Activated CD4-positive, alpha-beta T cell treated with anti-CD3 and anti-CD28 coated beads, Interleukin-2, amount 10 ng/mL, durations not matched to agents 7 days and 5 days (primary cell): ENCODE measurements at places on chromosomes 2 and 18.

GRCh38 chr18:41526054-41526453 lies 429.0 kb upstream of the PIK3C3 start:
- H3K27me3 ChIP-seq = no peaks in the 10 kb centered on the region
- H3K27ac ChIP-seq = no peak overlapping the region
- H3K4me3 ChIP-seq = no peak overlapping the region
- H3K36me3 ChIP-seq = no peaks in the 10 kb centered on the region
- DNase-seq = no peak

DNA sequence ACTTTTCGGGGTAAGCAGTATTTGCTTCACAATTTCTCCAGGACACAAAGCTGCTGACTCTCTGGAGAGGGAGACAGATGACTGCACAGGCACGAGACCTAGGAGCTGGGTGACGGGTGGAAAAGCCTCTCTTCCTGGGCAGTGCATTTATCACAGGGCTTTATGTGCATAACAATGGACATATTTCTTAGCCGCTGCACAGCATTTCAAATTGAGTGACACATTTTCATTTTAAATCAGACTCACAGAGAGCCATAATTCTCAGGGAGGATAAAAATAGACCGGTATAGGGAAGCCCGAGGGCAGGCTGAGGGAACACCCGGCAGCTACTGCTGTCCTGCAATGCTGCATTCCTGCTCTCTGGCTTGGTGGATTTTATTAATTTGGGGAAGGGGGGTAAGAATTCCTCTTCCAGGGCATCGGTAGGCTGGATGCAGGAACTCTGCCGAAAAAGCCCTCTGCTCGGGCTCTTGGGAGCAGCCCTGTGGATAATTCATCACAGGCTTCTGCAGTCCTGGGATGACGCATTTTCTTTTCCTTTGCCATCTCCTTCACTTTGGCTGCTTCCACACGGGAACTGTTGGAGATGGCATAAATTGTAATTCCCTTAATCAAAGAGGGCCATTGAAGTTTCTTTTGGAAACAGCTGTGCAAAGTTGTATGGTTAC lies 108.1 kb upstream of the ACAA2 start:
- H3K36me3 ChIP-seq = no peaks in the 10 kb centered on the region
- no peaks in the 10 kb centered on the region for H3K4me1 ChIP-seq
- no peak for DNase-seq
- peaks cover 24% of the 10 kb centered on the region for H3K27me3 ChIP-seq

GRCh38 chr2:24174851-24175277 lies at the start of gene FAM228A:
FAM228A (plus strand) TSS chr2:24175053; CDS start chr2:24175481, 428 bp downstream.
- no peak within 1 kb of the TSS for H3K27ac ChIP-seq
- no peak for DNase-seq
- H3K4me3 ChIP-seq = no peak within 1 kb of the TSS
- peaks cover 3% of the 10 kb centered on the region for H3K36me3 ChIP-seq
- H3K4me1 ChIP-seq = peaks cover 13% of the 10 kb centered on the region

DNA sequence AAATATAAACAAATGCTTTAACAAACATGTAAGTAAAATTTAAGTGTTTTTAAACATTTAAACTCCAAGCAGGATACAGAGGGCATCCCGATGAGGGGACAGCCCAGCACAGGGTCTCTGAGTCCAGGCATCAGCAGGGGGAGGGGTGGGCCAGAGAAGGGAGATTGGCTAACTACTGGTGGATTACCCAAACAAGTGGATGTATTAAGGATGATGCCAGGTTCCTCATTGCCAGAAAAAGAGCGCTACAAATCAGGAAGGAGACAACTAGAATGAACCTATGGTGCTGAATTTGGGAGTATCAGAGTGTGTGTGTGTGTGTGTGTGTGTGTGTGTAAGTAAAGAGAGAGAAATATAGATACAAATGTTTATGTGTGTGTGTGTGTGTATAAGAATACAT lies 162.0 kb upstream of the RMP24 start:
- no peak overlapping the region for H3K4me3 ChIP-seq
- no peak for DNase-seq
- H3K4me1 ChIP-seq = peaks cover 2% of the 10 kb centered on the region
- H3K36me3 ChIP-seq = no peaks in the 10 kb centered on the region

DNA sequence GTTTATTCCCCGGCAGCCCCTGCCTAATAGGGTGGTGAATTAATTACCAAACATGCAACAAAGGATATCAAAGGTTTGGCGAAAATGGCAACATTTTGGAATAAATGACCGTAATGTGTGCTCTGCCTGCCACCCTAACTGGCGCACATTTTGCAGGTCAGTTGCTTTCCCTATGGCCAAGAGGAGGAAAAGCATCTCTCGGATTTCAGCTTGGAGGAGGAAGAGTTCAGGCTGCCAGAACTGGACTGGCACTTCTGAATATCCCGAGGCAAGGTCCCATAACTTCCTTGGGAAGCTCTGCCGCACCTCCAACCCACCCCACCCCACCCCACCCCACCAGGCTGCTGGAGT lies 37.1 kb downstream of the SLC25A52 start:
- no peak overlapping the region for H3K4me3 ChIP-seq
- H3K27ac ChIP-seq = no peak overlapping the region
- peaks cover 3% of the 10 kb centered on the region for H3K36me3 ChIP-seq
- no peak for DNase-seq

DNA sequence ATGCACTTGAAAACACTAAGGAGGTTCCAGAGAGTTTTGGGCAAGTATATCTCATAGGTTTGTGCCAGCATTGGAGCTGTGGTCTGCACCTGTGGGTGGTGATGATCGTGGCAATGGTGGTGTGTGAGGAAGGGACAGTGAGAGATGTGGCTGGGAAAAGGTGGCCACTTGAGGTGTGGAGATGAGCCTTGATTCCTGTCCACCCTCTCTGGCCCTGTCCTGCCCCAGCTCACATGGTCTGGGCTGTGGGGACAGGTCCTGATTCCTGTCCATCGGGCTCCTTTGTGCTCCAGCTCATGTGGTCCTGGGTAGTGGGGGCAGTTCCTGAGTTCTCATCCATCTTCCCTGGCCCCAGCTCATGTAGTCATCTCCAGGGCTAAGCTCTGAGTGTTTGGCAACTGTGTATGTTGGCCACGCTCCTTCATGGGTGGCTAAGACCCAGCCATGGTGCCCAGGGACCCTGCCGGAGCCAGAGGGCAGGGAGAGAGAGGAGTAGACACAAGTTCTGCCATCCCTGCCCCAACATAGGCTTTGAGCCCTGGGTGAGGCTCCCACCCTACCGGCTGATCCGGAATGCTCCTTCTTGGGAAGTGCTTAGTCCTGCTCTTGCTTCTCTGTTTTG lies 294.4 kb upstream of the HDAC4 start:
- no peaks in the 10 kb centered on the region for H3K4me1 ChIP-seq
- no peak overlapping the region for H3K4me3 ChIP-seq
- H3K27me3 ChIP-seq = no peaks in the 10 kb centered on the region
- peak; percentile 3 for DNase-seq
- H3K27ac ChIP-seq = no peak overlapping the region

DNA sequence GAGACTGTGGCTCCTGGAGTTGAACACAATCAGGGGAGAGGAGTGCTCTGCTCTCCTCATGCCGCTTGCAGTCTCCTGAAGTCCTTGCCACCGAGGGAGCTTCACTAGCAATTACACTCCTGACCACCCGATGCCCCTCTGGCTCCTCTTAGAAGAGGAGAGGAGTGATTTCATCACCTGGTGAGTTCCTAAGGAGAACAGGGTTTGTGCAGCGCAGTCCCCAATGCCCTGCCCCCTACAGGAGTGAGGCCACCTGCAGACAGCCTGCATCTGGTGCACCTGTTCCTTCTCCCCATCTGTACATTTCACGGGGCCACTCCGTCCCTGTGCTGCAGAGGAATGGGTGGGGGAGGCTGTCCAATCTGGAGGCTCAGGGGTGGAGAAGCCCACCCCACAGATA lies 267.2 kb downstream of the HRH4 start:
- H3K4me1 ChIP-seq = peaks cover 2% of the 10 kb centered on the region
- H3K4me3 ChIP-seq = no peak overlapping the region
- no peaks in the 10 kb centered on the region for H3K27me3 ChIP-seq
- DNase-seq = no peak
- no peaks in the 10 kb centered on the region for H3K36me3 ChIP-seq

GRCh38 chr2:205076405-205076804 lies 531.1 kb downstream of the PARD3B start:
- no peak for DNase-seq
- H3K4me3 ChIP-seq = peak overlapping the region; percentile 57
- no peaks in the 10 kb centered on the region for H3K27me3 ChIP-seq

- peaks cover 6% of the 10 kb centered on the region for H3K4me1 ChIP-seq
- H3K27ac ChIP-seq = no peak overlapping the region
- no peaks in the 10 kb centered on the region for H3K27me3 ChIP-seq
- DNase-seq = no peak
- peaks cover 11% of the 10 kb centered on the region for H3K36me3 ChIP-seq
- H3K4me3 ChIP-seq = no peak overlapping the region
These were observed 23.0 kb downstream of the RTP5 start for GRCh38 chr2:241892299-241893137.

DNA sequence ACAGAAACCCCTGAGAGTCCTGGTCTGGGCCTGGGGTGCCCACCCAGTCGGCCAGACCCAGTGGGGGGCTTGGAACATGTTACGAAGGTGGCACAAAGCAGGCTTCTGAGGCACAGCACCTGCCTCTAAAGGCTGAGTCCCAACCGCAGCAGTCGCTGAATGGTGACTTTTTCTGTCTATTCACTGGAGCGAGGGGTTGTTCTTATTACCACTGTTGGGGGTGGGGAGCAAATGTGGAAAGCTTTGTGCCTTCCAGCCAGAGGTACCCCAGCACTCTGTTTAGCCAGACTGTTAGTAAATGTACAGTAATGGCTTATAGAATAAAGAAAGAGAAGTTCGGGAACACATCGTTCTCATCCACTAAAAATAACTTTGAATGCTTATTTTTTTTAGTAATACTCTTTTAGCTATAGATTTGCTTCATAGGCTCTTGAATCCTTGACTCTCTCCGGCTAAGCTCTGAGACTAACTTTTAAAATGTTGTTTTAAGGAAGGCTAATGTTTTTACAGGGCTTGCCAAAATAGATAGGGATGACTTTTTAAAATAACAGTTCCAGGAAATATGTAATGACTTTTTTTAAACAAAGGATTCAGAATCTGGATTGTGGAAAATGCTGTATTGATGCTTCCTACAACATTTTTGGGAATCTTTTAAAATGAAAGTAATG lies 23.4 kb upstream of the PTPN2 start:
- peaks cover 12% of the 10 kb centered on the region for H3K4me1 ChIP-seq
- no peaks in the 10 kb centered on the region for H3K36me3 ChIP-seq
- H3K4me3 ChIP-seq = no peak overlapping the region

GRCh38 chr18:41647914-41648313 lies 307.1 kb upstream of the PIK3C3 start:
- no peaks in the 10 kb centered on the region for H3K27me3 ChIP-seq
- no peak overlapping the region for H3K4me3 ChIP-seq
